Testis (tissue), 5 donors: ENCODE measurements at places on chromosomes 5 and 9. TPM values are rescaled to one million over a fixed set of nuclear protein-coding genes. Genes with fewer than 3 reads are reported as not detected.
A peak's percentile ranks its signal among the peaks of the same experiment; 100 is the strongest.

GRCh38 chr9:34254966-34255825, 73.9 kb downstream of the KIF24 start:
- peak; percentile 78 for DNase-seq

Gene C5orf24
- 48.1 TPM for total RNA-seq

Gene GLRA1
- total RNA-seq = not detected

DNA sequence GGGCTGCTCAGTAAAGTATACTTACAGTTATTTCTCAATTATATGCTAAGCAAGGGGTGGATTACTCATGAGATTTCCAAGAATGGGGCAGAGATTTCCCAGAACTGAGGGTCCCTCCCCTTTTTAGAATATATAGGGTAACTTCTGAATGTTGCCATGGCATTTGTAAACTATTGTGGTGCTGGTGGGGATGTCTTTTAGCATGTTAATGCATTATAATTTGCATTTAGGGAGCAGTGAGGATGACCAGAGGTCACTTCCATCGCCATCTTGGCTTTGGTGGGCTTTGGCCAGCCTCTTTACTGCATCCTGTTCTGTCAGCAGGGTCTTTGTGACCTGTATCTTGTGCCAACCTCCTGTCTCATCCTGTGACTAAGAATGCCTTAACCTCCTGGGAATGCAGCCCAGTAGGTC, 35.5 kb downstream of the TTC1 start:
- DNase-seq = no peak

DNA sequence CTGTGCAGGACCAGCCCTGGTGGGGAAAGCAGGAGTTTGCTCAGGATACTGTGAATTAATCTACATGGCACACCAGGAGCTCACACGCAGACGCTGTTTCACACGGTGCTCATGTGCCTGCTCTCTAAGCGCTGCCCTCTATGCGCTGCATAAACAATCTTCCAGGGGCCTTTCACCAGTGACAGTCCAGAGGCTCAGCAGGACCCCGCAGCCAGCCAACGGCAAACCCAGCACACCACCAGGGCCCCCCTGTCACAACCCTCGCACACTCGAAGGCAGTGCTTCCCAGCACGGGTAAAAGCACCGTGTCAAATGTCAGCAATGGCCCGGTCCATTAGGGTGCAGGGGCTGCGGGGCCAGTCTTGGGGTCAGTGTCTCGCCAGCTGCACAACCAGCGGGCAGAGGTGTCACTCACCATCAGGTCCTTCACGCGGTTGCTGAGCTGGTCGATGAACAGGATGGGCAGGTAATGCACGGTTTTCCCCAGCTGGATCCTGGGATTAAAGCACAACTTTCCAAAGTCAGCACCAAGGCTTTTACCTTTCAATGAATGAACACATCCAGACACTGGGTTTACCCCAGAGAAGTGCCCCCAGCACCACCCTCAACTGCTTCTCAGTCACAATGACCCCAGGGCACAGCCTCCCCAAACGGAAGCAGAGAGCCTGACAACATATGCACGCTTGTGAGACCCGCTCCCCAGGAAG, 7.3 kb downstream of the CLPTM1L start:
- no peak for DNase-seq

Gene TMOD1
- 3.9 TPM for total RNA-seq

Gene INSL6
- 32.8 TPM for total RNA-seq

Gene GLDC
- total RNA-seq = 12.3 TPM

- DNase-seq = no peak
These were observed 378 bp downstream of the GPR151 start for GRCh38 chr5:146515473-146516150.

Gene CCDC192
- total RNA-seq = 7.8 TPM

DNA sequence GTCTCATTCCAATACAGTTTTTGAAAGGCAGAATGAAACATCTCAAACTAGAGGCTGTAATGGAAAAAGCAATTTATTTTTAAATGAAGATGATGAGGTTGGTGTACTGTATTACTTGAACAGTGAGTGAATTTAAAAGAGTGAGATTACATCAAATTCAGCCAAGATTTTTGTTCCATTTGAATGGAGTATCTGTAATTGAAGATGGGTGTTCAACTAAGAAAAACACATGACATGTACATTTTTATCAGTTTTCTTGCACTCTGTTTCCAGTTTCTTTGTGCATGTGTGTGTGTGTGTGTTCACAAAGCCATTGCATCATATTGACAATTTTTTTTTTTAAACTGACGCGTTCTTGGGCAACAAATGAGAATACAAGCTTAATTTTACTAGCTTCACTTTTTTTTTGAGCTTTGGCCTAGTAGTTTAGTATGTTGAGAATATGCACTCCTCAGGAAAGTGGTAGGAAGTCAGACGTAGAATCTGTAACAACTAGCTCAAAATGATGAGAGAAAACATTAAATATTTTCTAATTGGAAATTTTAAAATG, 243.5 kb downstream of the MAST4 start:
- DNase-seq = no peak

DNA sequence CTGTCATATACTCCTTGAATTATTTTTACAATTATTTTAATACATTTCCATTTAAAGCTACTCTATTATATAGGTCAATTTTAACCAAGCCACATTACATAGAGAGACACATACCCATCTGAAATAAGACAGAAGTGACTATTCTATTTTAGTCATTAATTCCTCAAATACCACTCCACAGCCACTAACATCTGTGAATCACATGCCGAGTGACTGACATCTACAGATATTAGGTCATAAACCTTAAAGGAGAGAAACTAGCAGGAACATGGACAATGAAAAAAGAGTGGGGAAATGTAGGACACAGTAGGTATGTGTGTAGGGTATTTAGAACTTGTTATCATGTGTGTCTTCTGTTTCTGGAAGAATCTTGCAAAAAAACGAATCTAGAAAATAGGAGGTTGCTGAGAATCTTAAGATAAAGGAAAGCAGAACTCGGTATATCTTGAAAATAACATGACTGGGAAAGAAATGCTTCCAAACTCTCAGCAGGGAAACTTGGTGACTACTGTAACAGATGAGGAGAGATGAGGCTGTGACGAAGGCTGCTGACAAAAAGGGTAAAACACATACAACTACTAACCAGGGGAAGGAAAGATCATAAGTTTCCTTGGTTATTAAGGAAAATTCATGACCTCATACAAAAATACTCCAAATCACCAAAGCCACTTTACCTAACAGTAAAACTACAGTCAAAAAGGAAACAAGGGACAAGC, 84.6 kb downstream of the PLPP1 start:
- no peak for DNase-seq

Gene ENTREP1
- 7.9 TPM for total RNA-seq

DNA sequence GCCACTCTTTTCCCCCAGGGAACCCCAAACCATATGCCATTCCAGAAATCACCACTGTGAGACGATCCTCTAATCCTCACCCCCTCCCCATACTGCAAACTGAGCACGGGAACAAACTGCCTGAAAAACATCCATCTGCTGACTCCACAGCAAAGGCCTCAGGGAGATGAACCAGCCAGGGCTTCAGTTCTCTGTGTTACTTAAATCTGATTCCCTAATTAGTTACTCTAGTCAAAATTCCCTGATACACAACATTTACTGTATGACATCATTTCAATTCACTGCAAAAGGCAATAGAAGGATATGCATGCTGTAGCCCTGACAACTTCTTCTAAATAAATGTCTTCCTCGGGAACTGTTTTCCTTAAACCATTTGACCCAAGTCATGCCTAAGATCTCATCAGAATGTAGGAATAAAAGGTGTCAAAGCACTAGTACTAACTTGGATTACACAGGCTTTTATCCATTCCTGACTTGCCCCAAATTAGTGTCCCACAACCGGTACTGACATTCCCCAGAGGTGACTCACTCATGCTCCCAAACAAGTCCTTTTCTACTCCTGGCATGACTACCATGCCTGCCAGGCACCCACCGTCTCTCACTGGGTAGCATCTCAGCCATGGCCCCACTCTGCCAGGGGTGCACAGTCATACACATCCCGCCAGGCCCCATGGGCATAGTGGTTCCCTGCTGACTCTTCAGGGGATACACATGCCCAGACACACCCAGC, 35.0 kb downstream of the MTX3 start:
- no peak for DNase-seq

Gene UBAC1
- total RNA-seq = 82.2 TPM
